ENCODE measurements at places on chromosomes 3 and 15.

DNA sequence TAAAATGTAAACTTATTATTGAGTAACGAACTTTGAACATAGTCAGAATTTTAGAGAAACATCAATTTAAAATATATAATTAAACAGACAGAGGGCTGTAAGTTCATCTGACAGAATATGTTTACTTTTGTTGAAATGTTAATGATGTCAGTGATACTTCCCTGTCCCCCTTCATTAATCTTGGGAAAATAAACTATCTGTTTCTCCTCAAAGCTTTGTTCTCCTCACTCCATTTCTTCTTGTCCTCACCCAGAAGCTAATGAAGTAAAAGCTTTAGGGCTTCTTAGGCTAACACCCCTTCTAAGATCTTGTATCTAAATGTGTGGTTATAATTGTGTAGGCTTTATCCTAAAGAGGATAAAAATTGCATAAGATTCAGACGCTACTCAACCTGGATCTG is 1031.8 kb downstream of the FHIT start:
- DNase-seq: no peak

DNA sequence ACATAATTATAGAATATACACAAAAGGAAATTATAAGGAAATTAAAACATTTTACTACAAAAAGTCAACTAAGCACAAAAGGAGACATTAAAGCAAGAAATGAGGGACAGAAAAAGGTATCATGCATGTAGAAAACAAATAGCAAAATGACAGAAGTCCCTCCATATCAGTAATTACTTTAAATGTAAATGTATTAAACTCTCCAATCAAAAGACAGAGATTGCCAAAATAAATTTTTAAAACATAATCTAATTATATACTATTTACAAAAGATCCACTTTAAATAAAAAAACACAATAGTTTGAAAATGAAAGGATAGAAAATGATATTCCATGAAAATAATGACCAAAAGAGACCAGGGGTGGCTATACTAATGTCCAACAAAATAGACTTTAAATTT is 123.7 kb downstream of the MEX3B start:
- no peak for DNase-seq

DNA sequence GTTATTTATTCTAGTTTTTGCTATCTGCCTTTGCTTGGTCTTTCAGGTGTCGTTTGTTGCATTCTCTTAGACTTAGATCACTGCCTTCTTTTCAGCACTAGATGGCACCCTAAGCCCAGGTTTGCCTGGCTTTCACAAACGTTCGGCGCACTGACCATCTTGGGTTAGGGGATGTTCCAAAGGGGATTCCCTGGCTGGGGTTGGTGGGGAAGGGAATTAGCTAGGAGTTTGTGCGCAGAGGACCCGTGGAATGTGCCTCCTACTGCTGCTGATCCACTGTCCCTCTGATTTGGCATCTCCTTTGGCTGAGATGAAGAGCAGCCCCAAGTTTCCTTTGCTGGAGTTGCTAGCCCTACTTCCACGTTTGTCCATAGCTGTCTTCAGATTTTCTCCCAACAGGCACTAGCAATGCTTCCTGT is 33.9 kb downstream of the PFN2 start:
- no peak for DNase-seq

GRCh38 chr3:150793641-150794040 is 30.7 kb upstream of the SIAH2 start:
- DNase-seq: no peak

DNA sequence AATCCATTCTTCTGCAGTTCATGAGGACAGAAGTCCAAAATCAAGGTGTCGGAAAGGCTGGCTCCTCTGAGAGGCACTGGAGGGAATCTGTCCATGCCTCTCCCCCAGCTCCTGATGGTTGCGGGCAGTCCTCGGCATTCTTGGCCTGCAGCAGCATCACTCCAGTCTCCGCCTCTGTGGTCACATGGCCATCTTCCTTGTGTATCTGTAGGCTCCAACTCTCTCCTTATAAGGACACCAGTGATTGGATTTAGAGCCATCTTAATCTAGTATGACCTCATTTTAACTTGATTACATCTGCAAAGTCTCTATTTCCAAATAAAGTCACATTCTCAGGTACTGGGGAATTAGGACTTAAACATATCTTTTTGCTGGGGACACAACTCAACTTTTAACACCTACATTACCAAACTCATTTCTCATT is 56.0 kb upstream of the FLNB start:
- DNase-seq: no peak

- DNase-seq: no peak
Observed at GRCh38 chr15:40470423-40471104, at the start of gene CHST14. CHST14 (plus strand) TSS chr15:40470984; CDS start chr15:40471214, 230 bp downstream.

DNA sequence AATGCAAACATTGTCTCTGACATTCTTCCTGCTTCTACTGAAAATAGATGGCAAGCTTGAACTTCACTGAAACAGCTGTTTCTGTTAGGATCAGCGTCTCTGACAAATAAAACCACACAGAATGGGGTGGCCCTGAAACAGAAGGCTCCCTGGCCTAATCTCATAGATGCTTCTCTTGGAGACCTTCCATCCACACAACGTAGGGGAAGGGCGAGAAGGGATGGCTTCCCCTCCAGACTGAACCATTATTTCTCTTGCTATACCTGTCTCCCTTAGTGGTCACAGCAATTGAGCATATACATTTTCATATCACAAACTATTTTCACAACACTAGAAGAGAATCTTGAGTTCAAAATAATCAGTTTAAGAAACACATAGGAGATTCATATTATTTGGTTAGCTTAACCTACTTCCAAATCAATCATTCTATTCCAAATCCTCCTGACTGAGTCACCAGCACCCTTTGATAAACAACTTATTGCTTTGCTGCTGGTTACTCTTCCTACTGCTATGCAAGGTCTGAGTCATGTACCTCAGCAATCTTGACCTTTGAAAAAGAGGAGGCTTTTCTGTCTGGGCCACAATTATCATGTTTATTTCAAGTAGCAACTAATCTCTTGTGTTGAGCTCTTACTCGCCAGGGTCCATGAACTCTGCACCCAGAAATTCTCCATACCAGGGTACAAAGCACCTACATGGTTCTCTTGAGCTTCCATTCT is 45.5 kb downstream of the CBLB start:
- no peak for DNase-seq

DNA sequence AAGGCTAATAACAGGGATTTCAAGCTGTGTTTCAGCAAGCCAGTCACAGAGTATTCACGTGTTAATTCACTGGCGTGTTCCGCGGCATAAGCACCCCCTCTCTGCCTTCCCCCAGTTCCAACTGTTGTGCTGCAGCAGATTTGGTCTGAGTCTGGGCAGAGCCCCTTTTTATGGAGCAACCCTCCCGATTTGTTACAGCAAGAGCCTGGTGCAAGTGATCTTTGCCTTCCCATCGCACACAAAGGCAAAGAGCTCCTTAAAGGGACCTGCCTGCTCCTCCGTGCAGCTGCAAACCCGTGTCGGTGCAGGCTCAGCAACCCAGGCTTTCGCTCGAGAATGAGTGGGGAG is 170.5 kb downstream of the KCNAB1 start:
- no peak for DNase-seq

DNA sequence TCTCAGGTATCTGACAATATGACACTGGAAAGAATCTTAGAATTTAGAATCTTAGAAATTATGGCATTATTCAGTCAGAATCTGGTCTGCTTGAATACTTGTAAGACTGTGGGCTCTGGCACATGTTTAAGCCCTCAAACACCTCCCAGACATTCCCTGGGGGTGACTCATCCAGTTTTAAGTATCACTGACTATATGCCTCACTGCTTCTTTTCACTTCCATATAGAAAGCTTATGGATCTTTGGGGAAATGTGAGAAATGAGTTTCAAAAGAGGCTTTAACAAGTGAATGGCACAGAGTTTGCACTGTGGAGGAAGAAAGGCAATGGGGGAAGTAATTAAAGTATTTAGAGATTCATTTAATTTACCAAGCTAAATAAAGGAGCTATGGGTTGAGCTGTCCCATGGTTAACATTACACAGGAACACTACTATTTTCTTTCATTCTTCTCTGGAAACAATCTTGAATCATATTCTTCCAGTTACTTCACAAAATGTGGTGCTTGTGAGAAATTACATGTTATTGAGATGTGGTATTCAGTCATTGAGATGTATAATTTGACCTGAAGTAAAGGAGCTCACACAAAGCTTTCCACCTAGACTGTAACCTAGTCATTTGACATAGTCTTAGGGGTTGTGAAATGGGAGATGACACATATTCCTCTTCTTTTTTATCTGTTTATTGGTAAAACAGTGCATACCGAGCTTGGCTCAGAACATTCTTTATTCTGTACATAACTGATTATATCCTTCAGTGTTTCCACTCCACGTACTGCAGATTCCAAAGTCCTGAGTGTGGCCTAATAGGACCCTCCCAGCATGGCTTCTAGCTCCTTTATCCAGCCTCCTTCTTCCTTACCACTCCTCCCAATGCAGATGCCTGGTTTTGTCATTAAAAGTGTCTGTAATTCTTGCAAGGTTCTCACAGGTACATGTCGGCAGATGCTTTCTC is 544.6 kb upstream of the NECTIN3 start:
- no peak for DNase-seq

- no peak for DNase-seq
Observed at GRCh38 chr3:102712896-102713295, 278.1 kb downstream of the ZPLD1 start.

DNA sequence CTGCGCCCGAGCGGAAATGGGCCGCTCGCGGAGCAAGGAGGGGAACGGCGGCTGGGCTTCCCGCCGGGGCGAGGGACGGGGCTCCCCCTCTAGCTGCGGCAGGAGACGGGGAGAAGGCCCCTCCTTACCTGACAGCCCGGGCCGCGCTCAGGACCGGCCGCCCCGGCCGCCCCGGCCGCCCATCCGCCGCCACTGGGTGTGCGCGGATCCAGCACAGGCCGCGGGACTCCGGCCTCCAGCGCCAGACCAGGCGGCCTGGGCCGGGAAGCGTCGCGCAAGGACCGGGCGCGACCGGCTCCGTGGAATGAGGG is 296 bp downstream of the TPRA1 start:
- DNase-seq: no peak

DNA sequence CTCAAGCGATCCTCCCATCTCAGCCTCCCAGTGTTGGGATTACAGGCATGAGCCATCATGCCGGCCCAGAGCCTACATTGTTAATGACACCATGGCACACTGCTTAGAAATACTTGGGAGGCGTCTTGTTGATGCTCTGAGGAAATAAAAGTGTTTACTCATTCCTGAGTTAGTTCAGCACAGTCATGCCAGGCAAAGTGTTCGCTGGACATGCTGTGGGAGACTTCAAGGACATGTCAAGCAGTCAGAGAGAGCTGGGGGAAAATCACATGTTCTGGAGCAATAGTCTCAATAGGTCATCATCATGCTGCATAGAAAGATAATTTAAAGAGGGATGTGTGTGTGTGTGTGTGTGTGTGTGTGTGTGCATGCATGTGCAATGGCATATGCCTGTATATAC is 37.5 kb downstream of the TTC23 start:
- no peak for DNase-seq

DNA sequence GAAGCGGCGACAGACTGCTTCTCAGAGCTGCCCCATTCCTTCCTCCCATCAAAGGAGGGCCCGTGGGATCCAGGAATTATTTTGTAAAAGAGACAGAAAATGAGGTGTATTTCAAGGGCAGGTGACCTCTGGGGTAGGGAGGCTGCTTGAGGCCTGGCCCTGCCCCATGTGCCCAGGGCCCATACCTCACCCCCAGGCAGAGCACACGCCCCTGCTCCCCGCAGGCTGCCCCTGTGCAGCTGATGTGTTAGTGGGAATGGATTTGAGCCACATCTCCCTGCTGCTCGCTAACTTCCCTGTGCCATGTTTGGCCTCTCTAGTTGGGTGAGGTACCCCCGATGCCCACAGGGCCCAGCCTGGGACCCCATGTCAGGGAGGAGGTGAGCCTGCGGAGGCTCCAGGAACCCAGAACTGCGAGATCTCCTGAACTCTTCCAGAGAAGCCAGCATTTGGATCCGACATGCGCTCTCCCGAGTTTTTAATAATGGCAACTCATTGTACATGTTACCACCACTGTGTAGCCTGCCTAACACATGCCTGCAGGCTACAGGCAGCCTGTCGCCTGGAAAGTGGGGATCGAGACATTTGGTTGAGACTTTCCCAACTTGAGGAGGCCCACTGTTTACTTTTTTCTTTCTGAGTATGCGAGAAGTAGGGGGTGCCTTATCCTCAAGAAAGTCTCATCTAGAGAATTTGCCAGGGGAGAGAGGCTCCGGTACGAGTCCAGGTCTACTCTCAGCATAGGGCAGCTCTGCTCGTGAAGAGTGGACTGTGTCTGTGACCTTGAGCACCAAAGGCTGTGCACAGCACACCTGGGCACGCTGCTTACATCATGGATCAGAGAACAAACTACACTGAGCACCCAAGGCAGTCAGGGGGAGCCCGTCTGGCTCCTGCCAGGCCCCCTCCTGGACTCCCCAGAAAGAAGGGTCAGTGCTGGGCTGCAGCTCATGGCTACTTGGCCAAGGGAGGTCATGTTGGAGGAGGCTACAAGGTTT is 36.1 kb downstream of the PCSK6 start:
- no peak for DNase-seq

DNA sequence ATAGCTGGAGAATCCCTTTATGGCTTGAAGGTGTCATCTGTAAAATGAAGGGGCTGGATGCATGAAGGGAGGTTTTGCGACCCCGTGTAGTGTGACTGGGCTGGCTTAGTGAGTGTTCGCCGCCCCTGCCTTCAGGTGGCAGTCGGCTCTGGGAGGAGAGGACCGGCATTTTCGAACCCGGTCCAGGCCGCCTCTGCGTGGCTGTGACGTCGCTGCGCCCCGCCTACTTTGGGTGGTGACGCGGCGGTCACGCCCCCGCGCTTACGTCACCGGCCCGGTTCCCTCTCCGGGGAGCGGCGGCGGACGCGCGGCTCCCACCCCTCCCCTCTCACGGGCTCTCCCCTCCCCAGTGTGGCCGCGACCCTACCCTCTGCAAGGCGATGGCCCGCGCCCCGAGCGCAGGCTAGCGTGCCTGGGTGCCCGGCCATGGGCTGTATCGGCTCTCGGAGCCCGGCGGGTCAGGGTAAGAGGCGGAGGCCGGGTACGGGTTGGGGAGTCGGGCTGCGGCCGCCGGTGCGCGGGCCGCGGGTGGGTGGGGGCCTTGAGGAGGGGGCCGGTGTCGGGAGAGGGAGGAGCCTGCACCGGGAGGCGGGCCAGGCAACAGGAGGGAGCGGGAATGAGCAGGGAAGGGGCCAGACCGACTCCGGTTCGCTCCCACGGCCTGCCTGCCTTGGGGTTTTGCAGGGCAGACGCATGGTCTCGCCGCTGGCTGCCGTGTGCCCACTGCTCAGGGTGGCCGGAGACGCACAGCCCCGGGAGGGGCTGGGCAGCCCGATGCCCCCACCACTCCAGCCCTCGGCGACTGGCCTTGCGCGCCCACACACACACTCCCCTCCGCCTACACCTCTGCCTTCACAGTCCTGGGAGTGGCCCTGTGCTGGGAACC is 1.5 kb upstream of the FAM131A start:
- no peak for DNase-seq

DNA sequence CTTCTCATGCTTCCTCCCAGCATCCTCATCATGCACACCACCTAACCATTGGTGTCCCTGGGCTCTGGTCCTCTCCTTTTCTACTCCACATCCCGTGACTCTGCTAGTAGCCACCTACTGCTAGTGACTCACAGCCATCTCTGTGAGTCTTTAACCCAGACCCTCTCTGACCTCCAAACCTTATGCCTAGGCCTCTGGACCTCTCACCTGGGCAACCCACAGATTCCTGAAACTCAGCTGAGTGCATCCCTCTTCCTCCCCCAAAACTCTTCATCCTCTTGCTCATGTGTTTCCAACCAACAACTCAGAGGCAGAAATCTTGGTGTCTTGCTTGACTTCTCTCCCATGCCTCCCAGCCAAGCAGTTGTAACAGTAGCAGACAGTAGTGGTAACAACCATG is 20.0 kb upstream of the SLCO2A1 start:
- DNase-seq: no peak

GRCh38 chr15:101052031-101052620 is 133.0 kb downstream of the LRRK1 start:
- no peak for DNase-seq

GRCh38 chr15:83065431-83065830 is 1.6 kb downstream of the BTBD1 start:
- DNase-seq: no peak
